Activated T-cell treated with anti-CD3 and anti-CD28 coated beads, Interleukin-2, amount 50 U/mL, for 72 hours (primary cell): ENCODE measurements at places on chromosomes 5 and 9. TPM values are rescaled to one million over a fixed set of nuclear protein-coding genes. Genes with fewer than 3 reads are reported as not detected.
A peak's percentile ranks its signal among the peaks of the same experiment; 100 is the strongest.

GRCh38 chr5:109689740-109690241 lies at the start of gene MAN2A1:
TSS of gene MAN2A1 (plus strand) at chr5:109689927. CDS start at chr5:109690418, 491 bp downstream.
- DNase-seq: peak; percentile 79

CARD9 gene
- total RNA-seq: 1.2 TPM

IFNK gene
- not detected for total RNA-seq

- no peak for DNase-seq
Observed at GRCh38 chr9:126327714-126328185, 1.1 kb downstream of the MVB12B start.

DNA sequence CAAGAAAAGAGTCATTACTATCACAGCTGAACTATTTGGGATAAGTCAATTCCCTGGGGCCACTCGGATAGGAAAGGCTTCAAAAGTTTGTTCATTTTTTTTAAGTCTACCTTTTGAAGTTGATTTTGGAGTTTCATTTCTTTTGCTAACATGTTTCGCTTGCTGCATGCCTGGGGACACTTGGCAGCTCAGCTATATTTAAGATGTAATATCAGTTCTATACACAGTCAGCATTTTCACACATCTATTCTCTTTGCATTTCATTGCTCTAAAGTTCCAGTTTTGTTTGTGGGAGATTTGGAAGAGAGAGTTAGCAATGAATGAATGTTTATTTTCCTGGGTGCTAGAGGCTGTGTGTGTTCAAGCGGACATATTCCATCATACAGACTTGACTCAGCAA lies 445.2 kb upstream of the GRAMD2B start:
- DNase-seq: no peak

RGS7BP gene
- total RNA-seq: not detected

DNAH5 gene
- not detected for total RNA-seq

- no peak for DNase-seq
Observed at GRCh38 chr5:50476549-50476948, 35.5 kb upstream of the EMB start.

TSSK1B gene
- not detected for total RNA-seq

- DNase-seq: no peak
Observed at GRCh38 chr5:40986666-40987065, 77.4 kb downstream of the C7 start.

- no peak for DNase-seq
Observed at GRCh38 chr9:4050916-4051315, 249.0 kb downstream of the GLIS3 start.

SLC6A19 gene
- total RNA-seq: not detected

DNA sequence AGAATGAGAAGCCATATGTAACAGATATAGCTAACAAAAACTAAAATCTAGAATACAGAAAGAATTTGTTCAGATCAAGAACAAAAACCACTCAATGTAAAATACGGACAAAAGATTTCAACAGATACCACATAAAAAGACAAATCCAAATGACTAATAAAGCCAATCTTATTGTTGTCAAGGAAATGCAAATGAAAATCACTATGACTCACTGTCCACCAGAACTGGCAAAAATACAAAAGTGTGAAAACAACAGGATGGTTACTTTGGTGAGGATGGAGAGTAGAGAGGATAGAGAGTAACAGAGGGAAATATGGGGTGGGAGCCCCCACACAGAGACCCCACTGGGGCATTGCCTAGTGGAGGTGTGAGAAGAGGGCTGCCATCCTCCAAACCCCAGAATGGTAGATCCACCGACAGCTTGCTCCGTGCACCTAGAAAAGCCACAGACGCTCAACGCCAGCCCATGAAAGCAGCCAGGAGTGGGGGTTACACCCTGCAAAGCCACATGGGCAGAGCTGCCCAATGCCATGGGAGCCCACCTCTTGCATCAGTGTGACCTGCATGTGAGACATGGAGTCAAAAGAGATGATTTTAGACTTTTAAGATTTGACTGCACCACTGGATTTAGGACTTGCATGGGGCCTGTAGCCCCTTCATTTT lies 15.2 kb upstream of the RHOBTB3 start:
- DNase-seq: peak; percentile 12

DNA sequence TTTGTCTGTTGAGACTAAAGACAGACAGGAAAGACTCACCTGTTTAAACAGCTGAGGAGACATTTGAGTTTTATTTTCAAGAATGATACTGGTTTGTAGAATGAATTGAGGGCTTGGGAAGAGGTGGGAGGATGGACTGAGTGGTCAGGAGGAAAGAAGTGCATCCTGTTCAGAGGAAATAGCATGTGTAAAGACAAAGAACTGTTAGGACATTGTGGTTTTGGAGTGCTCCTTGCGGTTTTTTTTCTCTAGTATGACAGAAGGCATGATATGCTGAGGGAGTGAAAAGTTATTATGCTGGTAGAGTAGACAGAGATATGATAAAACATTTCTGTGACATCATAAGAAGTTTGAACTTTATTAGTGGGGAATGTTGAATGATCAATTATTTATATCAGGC lies 270.7 kb upstream of the ELAVL2 start:
- no peak for DNase-seq

DNA sequence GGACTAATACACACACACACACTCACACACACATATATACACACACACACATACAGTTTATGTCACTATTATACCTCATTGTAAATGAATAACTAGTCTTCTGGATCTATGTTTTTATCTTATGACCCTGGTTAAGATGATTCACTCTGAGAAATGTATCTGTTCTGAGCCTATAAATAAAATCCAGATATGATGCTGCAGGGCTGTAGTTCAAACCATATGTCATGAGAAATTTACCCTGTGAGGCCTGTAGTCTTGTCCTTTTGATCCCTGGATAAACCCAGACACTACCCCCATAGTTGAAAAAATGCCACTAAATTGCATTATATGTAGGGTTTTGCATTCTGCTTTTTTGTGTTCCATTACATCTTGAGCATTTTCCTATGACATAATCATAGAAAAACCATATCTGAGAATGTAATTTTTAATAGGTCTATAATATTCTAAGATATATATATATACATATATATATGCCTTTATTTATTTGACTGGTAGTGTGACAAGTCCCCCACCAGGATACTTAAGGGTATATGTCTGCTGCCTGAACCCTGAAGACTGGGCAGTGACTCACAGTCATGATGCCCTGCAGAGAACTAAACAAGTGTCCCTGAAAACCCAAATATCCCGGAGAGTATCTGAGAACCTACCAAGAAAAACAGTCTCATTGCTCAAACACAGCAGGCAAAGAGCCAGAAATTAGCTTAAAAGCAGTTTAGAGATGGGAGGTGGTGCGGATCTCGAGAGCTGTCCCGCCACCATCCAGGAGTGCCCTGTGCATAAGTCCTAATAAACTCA lies 18.4 kb upstream of the ALDOB start:
- DNase-seq: no peak

SPATA31A3 gene
- total RNA-seq: not detected

PCDHA5 gene
- total RNA-seq: not detected

MLANA gene
- total RNA-seq: not detected

PHF24 gene
- 1.1 TPM for total RNA-seq

- DNase-seq: peak; percentile 20
Observed at GRCh38 chr5:52786949-52787599, 642 bp upstream of the ITGA1 start.

PAX5 gene
- total RNA-seq: 2.2 TPM

ZFP2 gene
- total RNA-seq: 0.58 TPM

GRM6 gene
- not detected for total RNA-seq

OCLN gene
- 0.62 TPM for total RNA-seq

ATP10B gene
- not detected for total RNA-seq

ARID3C gene
- total RNA-seq: 0.16 TPM

DNA sequence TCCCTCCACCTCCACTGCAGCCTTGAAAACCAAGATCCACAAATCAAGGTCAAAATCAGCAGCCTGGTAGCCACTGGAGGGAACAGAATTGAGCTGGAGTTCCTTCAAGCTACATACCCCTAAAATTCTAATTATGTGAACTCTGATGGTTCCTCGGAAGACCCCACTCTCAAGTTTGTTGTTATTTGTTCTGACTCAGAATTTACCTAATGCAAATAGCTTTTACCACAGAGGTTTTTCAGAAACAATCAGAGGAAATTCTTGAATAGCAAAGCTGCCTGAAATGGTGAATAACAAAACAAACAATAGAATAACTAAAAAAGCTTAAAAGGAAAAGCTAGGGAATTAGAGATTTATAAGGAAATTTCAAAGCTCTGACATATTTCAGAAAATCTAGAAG lies 220.0 kb downstream of the CDH18 start:
- DNase-seq: no peak

NEURL1B gene
- total RNA-seq: 0.29 TPM

LMNB1 gene
- 186 TPM for total RNA-seq

- DNase-seq: no peak
Observed at GRCh38 chr5:169804861-169805260, 167.8 kb downstream of the DOCK2 start.

- no peak for DNase-seq
Observed at GRCh38 chr5:124342027-124342471, 404.4 kb downstream of the ZNF608 start.

- no peak for DNase-seq
Observed at GRCh38 chr9:98822661-98823060, 15.2 kb downstream of the GALNT12 start.

DYNC2I2 gene
- 31.2 TPM for total RNA-seq

DNA sequence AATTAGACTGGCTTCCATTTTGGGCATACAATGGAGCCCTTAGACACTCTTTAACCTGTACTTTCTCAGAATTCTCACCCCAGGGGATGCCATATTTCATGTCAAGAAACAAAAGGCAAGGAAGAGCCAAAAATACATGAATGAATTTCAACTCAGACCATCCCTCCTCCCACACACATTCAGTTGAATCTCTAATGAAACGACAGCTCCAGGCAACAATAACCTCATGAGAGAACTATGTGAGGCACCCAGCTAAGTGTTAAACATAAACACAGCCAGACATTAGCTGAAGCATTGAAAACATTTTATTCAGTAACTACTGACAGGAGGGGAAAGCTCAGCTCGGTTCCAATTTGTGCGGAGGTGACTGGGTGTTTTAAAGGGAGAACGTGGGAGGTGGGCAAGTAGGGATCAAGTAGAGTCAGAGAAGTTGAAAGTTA lies 1359.1 kb upstream of the CDH9 start:
- no peak for DNase-seq

DNA sequence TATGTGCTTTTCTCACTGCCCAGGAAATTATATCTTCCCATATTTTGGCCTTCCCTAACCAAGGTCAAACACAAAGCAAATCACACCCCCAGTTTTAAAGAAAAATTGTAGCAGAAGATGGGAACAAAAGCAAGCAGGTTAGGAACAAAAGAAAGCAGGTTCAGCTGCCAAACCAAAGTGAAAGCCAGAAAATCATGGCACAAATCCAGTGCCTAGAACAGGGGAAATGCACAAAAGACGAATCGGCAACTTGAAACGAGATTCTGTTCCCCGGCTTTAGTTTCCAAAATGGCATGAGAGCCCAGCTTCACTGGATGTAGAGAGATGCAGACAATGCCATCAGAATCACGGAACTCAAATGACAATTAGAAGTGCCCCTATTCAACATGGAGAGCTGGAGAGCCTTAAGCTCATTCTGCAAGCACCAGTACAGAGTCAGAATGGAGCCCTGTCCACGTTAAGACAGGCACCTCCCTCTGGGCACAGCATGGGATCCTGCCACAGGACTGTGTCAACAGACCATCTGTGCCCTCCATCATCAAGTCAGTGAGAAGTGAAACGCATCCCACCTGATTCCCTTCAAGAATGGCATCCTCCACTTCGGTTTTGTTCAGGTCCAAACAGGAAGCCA lies 13.8 kb downstream of the DNAH5 start:
- DNase-seq: no peak
